ENCODE measurements at places on chromosomes 3 and 15.

DNA sequence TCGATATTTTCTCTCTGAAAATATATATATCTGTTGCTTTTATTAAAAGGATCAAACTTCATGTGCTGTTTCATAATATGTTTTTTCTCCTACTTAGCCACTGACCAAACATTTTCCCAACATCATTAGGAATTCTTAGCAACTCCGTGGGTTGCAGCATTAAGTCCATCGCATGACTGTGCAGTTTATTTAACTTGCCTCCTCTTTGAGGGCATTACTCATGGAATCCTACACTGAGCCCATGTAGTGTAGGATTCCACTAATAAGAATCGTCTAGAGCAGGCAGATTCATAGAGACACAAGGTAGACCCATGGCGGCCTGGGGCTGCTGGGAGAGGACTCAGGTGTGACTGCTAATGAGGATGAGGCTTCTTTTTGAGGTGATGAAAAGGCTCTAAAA lies 49.3 kb downstream of the CMTM6 start:
- no peak for DNase-seq

GRCh38 chr15:99736702-99737101 lies 3.5 kb upstream of the LYSMD4 start:
- DNase-seq, result no peak

DNA sequence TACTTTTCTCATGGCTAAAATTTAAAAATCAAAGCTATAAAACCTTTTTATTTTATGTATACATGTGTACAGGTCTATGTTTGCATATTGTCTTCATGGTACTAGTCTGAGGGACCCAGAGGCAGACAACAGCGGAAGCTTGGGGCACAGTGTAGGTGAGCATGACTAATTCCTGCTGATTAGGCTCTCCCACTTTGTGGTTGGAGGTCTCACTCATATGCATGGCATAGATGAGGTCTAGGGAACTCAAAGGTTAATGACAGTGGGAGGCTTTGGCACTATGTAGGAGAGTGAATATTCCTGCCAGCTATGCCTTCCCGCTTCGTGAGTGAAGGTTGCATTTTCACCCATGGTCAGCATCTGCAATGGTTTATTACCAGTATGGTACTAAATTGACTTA lies 47.5 kb upstream of the AADACL2 start:
- no peak for DNase-seq

DNA sequence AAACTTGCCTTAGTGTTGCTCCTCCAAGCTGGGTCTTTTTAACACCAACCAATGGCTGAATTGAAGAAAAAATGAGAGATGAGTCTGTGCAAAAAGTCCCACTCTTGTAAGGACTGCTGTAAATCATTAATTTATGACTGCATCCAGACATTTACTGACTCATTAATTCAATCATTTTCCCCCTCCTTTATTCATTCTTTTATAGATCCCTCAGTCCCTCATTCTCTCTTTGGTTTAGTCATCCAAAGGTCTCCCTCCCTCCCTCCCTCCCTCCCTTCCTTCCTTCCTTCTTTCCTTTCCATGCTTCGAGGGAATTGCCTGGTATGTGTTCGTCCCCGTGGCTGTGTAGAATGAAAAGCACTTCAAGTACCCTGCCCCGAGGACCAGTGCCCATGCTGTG lies 35.3 kb upstream of the MRPS22 start:
- DNase-seq, result no peak

DNA sequence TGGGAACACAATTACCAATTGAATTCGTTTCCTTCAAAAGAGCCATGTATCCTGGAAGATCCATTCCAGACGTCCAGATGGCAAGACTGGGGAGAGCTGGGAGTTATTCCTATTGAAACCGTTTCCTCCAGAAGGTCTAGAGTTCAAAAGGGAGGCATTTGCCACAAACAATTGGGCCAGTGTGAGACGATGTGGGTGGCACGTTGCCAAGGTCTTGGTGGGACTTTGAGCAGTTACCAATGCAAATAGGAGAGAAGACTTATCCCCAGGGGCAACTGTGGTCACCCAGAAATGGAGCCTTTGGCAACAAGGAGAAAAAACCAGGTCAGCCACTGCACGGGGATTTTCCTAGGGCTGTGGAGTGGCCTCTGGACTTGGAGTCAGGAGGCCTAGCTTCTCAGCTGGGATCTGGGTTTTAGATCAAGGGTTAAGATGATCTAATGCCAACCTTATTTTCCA lies 29.6 kb upstream of the TLE3 start:
- DNase-seq, result no peak

DNA sequence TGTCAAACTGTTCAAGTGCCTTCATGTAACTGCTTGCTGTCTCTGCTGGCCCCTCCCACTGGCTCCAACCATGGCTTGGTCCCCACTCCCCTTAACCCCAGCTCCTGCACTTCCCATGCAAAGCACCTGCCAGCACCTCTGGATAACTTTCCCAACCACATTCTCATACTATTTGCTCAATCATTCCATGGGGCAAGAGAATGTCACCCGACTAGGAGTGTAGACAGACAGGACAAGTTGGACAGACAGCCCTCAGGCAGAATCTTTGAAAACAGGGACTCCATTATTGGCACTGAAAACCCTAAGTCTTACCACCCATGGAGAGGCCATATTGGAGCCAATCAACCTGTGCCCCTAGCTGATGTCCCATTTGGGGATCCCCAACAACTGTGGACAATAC lies 246.5 kb downstream of the RPLP1 start:
- DNase-seq, result no peak

GRCh38 chr3:125061170-125061569 lies 5.4 kb upstream of the HEG1 start:
- no peak for DNase-seq

GRCh38 chr3:58704745-58705144 lies 38.2 kb upstream of the FAM3D start:
- DNase-seq, result no peak

GRCh38 chr3:171972871-171973348 lies 66.5 kb upstream of the FNDC3B start:
- DNase-seq, result no peak

- DNase-seq, result peak; percentile 62
These were observed 205.7 kb upstream of the ZPLD1 start for GRCh38 chr3:102229062-102229655.

DNA sequence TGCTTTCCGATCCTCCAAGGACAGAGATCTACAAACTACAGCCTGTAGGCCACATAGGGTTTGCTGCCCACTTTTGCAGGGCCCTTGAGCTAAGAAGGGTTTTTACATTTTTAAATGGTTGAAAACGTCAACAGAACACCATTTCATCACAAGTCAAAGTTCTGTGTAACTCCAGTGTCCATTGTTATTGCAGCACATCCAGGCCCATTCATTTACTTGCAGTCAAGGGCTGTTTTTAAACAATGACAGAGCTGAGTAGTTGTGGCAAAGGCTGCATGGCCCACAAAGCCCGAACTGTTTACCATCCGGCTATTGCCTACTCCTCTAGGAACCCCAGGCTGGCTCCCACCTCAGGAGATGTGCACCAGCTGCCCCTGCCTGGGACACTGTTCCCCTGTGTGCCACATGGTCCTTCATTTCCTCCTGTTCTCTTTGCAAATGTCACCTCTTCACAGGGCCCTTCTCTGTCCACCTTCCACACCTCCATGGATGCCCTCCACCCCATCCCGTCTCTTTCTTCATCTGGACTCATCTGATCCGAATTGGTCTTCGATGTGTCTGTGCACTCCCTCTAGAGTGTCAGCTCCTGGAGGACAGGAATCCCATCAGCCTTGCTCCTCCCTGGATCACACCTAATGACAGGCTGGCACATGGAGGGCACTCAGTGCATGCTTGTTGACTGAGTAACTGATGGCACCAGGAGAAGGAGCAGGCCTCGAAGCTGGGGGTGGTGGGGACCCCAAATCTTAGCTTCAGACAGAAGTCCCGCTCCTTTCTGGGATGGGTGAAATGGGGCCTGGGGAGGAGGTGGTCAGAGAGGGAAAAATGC lies 69.5 kb upstream of the IQSEC1 start:
- DNase-seq, result no peak

DNA sequence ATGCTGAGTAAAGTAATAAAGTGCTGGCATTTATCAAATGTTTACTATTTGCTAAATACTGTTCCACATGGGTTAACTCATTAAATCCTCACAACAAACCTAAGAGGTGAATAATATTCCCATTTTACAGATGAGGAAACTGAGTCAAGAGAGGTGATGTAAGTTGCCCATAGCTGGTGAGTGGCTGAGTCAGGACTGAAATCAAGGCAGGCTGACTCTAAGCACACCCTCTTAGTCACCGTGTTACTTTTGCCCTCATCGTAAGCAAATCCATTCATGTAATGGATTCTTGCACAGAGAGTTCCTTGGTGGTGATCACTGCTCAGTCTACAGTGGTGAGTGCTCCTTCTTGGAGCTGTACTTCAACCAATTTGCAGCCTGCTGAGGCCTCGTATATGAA lies 28.9 kb upstream of the PTX3 start:
- no peak for DNase-seq

DNA sequence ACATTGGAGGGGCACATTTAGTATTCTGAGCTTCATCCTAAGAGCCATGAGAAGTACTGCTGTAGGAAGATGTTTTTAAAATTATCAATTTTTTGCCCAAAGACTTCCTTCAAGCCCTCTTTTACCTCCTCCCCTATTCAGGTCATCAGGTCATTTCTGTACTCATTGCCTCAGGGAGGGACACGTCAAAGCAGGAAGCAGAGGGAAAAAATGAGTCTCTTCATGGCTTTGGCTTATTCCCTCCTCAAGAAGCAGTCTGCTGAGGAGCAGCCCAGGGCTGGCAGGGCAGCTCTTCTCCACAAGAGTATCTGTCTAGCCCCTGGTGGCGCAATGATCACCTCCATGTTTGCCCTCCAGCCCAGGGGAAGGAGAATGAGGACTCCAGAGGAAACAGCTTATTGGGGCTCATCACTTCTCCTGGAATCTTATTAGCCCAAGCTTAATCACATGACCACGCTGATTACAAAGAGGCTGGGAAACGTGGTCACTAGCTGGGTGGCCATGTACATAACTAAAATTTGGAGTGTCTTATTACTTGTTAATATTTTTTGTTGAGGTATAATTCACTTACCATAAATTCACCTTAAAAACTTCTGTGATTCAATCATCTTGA lies 44.2 kb upstream of the GATA2 start:
- no peak for DNase-seq

DNA sequence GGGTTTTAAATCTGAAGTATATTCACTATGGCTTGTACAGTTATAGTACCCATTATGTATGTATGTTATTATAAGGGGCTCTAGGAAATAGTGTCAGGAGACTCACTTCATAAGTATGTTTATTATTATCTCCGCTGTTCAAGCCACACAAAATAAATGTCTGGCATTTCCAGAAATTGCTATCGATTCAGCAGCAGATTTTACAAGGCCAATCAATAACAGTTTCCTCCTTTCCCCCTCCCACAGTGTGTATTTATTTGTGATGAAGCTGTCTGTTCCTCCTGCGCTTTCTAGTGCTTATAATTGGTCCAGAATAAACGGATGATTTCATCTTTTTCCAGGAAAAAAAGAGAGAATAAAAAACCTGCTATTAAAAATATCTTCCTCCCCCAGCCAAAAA lies 134.2 kb upstream of the LPP start:
- no peak for DNase-seq

GRCh38 chr3:144312702-144313101 lies 341.1 kb downstream of the DIPK2A start:
- no peak for DNase-seq

DNA sequence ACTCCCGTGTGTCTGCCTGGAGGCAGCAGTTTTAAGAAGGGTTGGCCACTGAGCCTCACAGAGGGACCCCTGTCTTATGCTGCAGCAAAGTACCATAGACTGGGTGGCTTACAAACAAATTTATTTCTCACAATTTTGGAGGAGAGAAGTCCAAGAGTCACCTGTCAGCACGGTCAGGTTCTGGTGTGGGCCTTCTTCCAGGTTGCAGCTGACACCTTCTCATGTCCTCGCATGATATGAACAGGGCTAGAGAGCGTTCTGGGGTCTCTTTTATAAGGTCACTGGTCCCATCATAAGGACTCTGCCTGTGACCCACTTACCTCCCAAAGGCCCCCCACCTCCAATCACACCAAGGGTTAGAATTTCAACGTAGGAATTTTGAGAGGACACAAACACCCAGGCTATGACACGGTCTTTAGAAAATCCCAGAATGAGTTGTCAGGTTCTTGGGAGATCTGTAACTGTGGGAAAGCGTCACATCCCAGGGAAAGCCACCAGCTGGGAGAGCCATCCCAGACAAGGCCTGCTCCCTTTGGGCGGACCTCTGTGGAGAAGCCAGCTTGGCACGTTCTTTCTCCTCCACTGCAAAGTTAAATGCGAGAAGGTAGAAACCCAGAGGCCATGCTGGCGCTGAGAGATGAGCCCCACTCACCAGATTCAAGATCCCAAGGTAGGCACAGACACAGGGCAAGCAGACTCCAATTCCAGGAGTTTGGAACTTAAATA lies at the start of gene FBXW12:
TSS of gene FBXW12 (plus strand) at position 569 of the 726 bp plus-strand sequence. CDS start 549 bp downstream, outside the sequence.
- DNase-seq, result no peak

DNA sequence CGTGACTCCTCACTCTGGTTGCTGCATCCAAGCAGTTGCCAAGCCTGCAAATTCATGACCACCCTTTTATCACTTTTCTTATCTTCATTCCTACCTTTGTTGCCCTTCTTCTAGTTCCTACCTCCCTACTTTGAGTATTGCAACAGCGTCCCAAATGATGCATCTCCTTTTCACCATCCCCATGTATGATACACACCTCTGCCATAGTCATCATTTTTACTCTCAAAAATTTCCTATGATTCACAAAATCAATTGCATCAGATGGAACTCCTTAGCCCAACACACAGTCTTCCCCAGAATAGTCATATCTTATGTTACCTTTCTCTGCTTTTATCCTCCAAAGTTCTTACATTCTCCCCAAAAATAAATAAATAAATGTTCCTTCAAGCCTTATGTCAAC lies 262.6 kb downstream of the TBL1XR1 start:
- DNase-seq, result no peak

All from activated B cell treated with CpG ODN at 0.5 μM for 24 hours (primary cell).